ENCODE measurements at places on chromosomes 1 and 21.

DNA sequence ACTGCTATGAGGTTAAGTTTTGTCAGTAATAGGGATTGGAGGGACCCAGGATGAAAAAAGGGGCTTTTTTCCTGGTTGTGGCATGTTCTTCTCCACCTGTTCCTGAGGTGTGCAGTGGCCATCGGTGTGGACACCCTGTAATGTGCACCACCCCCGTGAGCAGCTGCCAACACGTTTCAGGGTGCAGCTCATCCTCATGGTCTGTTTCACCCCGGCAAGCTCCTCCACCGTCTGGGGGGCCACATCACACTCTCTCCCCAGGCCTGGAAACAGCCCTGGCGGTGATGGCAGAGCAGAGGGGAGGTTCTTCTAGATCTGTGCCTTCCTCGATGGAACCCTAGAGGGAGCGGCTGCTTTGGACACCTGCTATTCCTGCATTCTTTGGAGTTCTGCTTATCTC lies 435.4 kb downstream of the MATN1 start:
- no peaks in the 10 kb centered on the region for H3K4me1 ChIP-seq
- H3K27ac ChIP-seq = no peak overlapping the region

DNA sequence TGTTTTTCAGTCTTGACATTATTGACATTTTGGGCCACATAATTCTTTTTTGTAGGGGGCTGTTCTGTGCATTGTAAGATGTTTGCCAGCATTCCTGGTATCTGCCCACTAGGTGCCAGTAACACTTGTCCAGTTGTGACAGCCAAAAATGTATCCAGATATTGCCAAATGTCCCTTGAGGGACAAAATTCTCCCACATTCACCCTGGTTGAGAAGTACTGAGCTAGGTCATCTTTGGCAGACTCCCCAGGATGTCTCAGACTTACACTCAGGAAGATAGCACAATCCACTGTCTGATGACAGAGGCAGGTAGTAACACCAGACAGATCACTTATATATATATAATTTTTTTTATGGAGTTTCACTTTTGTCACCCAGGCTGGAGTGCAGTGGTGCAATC lies 5.9 kb downstream of the CD48 start:
- H3K36me3 ChIP-seq = peaks cover 9% of the 10 kb centered on the region
- H3K27ac ChIP-seq = peak overlapping the region; percentile 78
- no peaks in the 10 kb centered on the region for H3K27me3 ChIP-seq
- no peak for DNase-seq
- H3K4me1 ChIP-seq = peaks cover 3% of the 10 kb centered on the region

DNA sequence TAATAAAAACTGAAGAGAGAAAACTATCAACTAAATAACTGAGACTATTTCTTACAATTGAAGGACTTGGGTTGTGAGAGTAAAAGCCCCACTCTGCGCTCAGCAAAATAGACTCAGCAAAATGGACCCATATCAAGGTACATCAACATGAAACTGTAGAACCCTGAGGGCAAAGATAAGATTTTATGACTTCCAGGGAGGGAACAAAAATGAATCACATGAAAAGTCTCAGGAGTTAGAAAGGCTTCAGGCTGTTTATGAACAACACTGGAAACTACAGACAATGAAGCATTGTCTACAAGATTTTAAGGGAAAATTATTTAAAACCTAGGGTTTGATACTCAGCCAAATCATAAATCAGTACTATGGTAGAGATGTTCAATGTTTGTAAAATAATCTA lies 434.3 kb downstream of the PTPRC start:
- no peaks in the 10 kb centered on the region for H3K27me3 ChIP-seq
- no peak overlapping the region for H3K4me3 ChIP-seq
- H3K36me3 ChIP-seq = no peaks in the 10 kb centered on the region

- DNase-seq = no peak
- no peaks in the 10 kb centered on the region for H3K27me3 ChIP-seq
- no peaks in the 10 kb centered on the region for H3K36me3 ChIP-seq
- peaks cover 21% of the 10 kb centered on the region for H3K4me1 ChIP-seq
Measured at GRCh38 chr1:179164494-179164893, 65.0 kb downstream of the ABL2 start.

- no peaks in the 10 kb centered on the region for H3K27me3 ChIP-seq
- no peaks in the 10 kb centered on the region for H3K36me3 ChIP-seq
- H3K4me3 ChIP-seq = no peak overlapping the region
- H3K4me1 ChIP-seq = no peaks in the 10 kb centered on the region
- H3K27ac ChIP-seq = peak overlapping the region; percentile 31
Measured at GRCh38 chr21:27569091-27569490, 602.2 kb upstream of the ADAMTS5 start.

DNA sequence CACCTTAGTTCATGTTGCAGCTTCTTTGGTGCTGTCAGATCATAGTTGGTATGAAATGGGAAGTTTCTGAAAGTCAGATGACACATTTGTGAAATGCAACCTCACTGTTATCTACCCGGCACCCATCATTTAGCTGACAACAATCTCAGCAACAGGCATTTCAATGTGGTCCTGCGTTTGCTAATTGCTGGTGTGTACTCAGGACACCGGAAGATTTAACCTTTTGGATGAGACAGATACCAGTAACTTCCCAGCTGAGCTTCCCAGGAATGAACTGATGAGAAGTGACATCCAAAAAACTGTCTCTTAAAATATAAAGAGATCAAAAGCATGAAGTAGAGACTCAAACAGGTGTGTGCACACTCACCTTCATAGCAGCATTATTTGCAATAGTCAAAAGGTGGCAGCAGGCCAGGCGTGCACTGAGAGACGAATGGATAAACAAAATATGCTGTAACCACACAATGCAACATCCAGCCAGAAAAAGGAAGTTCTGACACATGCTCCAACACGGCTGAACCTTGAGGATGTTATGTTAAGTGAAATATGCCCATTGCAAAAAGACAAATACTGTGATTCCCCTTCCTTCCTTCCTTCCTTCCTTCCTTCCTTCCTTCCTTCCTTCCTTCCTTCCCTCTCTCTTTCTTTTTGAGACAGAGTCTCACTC lies 7.9 kb upstream of the CLDN14 start:
- peaks cover 9% of the 10 kb centered on the region for H3K27me3 ChIP-seq
- H3K36me3 ChIP-seq = no peaks in the 10 kb centered on the region
- H3K4me3 ChIP-seq = no peak overlapping the region
- DNase-seq = no peak

DNA sequence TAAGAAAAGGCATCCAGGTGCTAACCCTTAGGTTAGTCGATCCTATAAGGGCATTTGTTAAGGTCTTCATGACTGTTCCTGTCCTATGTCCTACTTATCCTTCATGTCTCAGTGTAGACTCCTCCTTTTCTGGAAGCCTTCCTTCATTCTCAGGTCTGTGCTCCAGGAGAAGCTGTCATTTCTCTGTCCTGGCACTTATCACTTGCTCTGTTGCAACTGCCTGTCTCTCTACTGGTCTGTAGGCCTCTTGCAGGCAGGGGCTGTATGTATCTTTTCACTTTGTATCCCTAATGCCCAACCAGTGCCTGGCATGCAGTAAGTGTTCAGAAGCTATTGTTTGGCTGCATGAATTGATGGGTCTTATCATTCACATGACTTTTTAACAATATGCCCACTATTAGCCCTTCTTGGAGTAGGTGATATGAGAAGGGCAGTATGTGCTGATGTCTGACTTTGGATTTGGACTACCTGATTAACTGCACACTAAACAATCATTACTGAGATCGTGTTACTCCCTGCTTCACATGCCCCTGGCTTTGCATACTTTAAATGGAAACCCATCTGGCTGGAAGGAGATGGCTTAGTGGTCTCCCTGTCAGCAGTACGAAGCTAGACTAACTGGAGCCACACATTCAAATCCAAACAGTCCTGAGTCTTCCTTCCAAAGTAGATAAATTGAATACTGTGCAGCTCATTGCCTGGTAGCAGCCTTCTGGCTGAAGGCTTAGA lies 88.8 kb downstream of the RGL1 start:
- no peaks in the 10 kb centered on the region for H3K27me3 ChIP-seq
- DNase-seq = no peak

DNA sequence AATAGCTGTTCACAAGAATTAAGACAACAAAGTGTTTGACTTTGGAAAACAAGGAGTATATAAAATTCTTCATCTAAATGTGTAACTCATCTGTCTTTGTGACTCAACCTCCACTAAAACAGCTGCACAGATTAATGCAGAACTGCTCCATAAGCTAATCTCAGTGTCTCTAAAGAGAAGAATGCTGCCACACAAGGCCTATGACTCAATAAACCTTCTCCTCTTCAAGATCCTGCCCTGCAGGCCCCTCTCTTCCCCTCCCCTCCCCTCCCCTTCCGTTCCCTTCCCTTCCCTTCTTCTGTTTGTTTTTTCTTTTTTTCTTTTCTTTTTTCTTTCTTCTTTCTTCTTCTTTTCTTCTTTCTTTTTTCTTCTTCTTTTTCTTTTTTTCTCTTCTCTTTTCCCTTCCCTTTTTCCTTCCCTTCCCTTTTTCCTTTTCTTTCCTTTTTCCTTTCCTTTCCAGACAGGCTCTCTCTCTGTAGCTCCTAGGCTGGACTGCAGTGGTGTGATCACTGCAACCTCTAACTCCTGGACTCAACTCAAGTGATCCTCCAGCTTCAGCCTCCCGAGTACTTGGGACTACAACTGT lies 1052.8 kb downstream of the BRINP3 start:
- H3K36me3 ChIP-seq = no peaks in the 10 kb centered on the region
- no peaks in the 10 kb centered on the region for H3K4me1 ChIP-seq
- no peak overlapping the region for H3K4me3 ChIP-seq
- no peak overlapping the region for H3K27ac ChIP-seq

DNA sequence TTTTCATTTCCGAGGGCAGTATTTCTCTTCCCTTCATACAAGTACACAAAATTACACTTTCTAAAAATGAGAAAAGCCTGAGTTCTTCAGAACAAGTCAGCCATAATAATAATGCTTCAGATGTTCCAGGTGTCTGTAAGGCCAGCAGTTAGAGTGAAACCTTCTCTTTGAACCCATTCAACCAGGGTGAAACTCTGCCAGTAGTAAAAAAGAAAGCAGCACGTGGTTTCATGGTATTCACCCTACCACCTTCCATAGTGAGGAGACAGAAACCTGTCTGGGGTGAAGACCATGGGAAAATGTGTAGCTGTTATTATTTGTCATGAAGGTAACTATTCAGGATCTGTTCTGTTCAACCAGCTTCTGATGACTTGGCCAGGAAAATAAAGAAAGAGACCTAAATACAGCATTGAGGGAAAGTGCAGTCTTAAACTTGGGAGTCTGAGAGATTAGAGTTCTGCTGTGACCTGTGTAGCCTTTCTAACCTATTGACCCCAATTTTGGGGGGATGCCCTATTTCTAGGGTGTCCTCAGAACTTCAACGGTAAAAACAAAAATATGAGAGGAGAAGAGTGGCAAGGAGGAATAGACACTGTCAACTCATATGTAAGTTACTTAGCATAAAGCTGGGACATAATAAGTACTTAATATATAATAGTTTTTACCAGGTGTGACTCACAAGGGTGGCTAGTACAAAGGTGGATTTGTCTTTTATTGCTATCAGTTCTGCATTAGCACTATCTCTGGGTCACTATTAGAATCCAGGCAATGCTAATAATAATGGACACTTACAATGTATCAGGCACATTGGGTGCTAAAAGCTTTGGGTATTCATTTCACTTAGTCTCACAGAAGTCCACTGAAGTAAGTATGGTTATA lies 70.0 kb upstream of the TNFSF4 start:
- H3K36me3 ChIP-seq = no peaks in the 10 kb centered on the region
- peaks cover 9% of the 10 kb centered on the region for H3K4me1 ChIP-seq
- no peak overlapping the region for H3K27ac ChIP-seq
- no peak for DNase-seq
- H3K27me3 ChIP-seq = no peaks in the 10 kb centered on the region

- H3K27ac ChIP-seq = peak overlapping the region; percentile 96
- no peaks in the 10 kb centered on the region for H3K27me3 ChIP-seq
Measured at GRCh38 chr1:156490401-156491032, 10.1 kb downstream of the MEF2D start.

- H3K4me1 ChIP-seq = no peaks in the 10 kb centered on the region
- H3K27ac ChIP-seq = no peak overlapping the region
- H3K36me3 ChIP-seq = no peaks in the 10 kb centered on the region
- peaks cover 26% of the 10 kb centered on the region for H3K27me3 ChIP-seq
- no peak overlapping the region for H3K4me3 ChIP-seq
- DNase-seq = no peak
Measured at GRCh38 chr1:17289721-17290120, 18.3 kb upstream of the PADI4 start.

DNA sequence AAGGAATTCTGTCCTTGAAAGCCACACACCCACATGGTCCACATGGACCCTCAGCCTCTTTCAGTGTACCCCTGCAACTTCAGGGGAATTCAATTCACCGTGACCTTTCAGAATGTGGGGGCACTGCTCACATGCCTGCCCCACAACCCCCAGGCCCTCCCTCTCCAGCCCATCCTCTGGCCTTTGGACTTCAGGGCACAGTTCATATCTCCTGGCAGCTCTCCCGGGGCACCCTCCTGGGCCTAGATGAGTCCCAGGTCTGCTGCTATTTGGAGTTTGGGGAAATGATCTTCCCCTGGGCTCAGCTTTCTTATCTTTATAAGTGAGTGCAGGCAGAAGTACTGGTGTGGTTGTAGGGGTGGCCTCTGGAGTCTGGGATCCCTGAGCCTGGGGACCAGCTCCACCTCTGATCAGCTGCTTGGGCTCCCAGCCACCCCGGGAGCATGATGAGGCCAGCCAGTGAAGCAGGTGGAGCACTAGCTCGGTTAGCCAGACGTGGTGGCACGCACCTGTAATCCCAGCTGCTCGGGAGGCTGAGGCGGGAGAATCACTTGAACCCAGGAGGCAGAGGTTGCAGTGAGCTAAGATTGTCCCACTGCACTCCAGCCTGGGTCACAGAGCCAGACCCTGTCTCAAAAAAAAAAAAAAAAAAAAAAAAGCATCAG lies 15.8 kb downstream of the C1orf167 start:
- H3K36me3 ChIP-seq = no peaks in the 10 kb centered on the region
- no peak overlapping the region for H3K27ac ChIP-seq
- no peak overlapping the region for H3K4me3 ChIP-seq

DNA sequence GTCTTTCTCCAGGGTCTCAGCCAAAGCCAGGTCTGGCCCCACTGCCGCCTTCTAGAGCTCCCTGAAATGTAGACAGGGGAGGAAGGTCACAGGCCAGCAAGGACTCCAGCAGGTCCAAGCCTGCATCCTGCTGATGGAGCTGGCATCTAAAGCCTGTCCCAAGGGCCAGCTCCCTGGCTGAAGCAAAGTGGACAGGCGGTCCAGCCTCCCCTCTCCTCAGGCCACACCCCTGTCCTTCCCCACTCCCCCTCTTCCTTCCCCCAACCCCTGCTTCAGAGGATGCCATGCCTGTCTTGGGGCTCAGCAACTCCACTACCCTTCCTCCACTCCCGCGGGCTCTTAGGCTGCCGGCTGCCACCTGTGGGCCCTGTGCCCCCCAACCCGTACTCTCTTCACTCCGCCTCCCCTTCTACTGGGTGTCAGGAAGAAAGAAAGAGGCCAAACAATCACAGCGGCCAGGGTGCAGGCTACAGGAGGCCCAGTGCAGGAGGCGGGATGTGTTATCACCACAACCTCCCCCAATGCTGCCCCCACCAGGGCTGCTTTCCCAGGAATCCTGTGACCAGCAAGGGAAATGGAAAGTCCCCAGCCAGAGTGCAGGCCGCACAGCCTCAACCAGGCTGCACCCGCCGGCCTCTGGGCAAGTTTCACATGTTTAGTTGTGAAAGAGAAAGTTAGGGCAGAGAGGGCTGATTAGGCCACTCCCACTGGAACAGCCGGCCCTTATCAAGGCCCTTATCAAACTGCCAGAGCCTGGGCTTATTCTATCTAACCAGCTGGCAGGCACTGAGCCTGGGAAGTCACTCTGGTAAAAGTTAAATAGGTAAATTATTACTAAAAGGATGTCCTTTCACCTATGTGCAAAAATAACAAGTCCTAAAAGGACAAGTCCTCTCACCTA lies 34.1 kb downstream of the ACOT7 start:
- H3K4me1 ChIP-seq = peaks cover 13% of the 10 kb centered on the region
- no peaks in the 10 kb centered on the region for H3K27me3 ChIP-seq
- peak overlapping the region; percentile 64 for H3K4me3 ChIP-seq
- DNase-seq = peak; percentile 27
- no peaks in the 10 kb centered on the region for H3K36me3 ChIP-seq

Measured in naive B cell (primary cell).